AG04449 (cell line): ENCODE measurements at places on chromosomes 16 and 17.

- DNase-seq = peak; percentile 95
Observed at GRCh38 chr17:41547921-41548843, 20.1 kb upstream of the KRT19 start.

DNA sequence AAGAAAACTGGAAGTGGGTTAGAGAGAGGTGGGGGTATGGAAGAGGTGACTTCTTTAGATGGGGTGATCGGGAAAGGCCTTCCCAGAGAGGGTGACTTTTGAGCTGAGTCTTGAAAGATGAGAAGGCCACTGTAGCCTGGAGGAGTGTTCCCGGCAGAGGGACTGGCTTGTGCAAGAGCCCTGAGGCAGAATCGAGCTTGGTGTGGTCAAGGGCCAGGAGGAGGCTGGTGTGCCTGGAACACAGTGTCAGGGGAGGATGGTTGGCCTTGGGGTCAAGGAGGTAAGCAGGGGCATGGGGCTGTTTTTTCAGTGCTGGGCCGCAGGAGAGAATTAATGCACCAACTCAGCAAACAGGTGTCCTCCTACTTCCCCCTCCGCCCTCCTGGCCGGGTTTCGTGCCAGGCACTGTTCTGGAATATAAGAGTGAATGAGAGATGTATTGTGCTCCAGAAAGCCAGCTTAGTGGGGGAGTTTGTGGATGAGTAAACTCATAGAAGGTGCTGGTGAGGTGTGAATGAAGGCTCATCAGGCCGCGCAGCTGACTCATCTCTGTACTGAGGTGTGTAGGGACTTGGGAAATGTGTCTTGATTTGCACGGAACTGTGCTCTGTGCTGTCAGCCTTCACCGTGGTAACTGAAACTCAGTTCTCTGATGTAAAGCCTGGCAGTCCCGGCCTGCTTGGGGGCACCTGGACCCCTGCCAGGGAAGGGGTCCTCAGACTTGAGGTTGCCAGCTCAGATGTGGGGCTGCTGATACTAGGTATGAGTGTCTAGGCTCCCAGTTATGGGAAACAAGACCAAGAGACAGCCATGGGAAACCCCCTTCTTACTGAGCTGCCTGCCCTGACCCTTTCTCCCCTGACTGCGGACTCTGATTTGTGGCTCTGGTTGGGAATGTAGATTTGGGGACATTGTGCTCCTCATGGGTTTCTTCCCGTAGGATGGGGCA, 15.3 kb downstream of the KSR1 start:
- no peak for DNase-seq

GRCh38 chr17:56497132-56497531, 96.4 kb upstream of the NOG start:
- DNase-seq = no peak

GRCh38 chr16:3101018-3101840, 2.1 kb upstream of the ZSCAN10 start:
- no peak for DNase-seq

- DNase-seq = no peak
Observed at GRCh38 chr16:2451851-2452320, 8.0 kb upstream of the TEDC2 start.

DNA sequence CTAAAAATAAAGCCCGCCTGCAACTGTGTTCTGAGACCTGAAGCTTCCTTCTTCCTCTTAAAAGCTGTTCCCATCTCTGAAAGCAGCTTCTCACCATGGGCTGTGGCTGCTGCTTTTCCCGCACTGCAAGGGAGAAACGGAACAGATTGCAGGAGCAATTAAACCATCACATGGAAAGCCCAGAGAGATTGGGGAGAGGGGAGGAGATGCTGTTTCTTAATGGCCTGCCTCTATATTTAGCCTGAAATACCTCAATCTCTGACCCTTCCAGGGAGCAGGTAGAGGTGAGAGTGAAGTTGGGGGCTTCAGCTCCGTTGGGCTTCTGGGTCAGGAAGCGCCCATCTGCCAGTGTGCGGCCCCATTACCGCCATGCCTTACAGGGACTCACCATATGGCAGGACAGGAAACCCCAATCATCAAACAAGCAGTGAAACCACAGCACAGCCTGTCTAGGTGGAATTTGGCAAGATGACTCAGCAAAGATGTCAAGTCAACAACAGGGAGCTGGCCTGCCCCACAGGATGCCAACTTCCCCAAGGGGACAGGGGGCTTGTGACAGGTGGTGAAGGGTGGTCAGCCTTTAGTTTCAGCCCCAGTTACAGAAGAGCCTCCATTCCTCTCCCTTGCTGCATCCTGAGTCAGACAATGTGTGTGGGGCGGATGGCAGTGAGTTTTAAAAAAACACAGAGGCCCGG, 286.6 kb upstream of the CCL2 start:
- no peak for DNase-seq

DNA sequence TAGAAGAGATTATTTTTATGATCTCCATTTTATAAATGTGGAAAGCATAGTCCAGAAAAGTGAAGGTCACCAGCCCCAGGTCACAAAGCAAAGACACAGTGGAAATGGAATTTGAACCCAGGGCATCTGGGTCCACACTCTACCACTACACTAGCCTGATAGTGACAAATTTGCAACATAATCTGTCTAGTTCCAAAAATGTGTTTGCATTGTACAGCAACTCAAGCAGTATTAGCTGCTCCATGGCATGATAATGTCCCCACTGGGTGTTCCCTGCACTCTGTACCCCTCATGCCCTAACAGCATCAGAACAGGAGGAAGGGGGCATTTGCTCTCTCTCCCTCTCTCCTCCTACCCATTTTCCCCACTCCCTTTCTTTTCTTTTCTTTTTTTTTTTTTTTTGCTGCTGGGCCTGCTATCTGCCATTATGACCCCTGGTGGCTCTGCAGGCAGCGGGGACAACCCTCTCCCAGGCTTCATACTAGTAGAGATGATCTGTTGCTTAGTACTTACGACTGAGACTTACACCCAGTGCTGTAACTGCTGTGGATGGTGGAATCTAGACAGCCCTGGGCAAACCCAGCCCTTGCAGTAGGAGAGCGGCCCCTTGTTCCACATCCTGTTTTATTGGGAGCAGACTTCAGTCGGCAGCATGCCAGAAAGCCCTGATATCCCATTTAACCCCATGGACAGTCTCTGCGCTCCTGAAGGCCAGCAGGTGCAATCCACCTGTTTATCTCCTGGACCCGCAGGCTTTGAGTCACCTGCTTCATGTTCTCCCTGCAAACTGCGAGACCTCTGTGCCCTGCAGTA, 306.3 kb downstream of the SOX9 start:
- no peak for DNase-seq

DNA sequence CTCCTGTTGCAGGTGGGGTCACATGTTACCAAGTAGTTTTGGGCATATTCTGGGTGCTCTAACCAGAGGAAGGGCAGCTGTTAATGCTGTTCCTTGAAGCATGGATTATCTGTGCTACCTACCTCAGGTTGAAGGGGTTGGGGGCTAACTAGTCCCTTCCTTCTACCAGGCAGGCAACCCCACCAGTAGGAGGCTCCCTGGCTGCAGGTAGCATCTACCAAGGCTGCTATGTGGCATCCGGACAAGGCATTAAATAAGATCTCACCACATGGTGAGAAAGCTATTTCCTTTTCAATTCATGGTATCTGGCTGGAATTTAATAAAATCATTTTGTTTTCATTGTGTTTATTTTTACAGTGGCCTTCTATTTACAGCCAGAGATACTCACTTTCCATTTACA, 62.5 kb downstream of the CACNG3 start:
- DNase-seq = no peak

DNA sequence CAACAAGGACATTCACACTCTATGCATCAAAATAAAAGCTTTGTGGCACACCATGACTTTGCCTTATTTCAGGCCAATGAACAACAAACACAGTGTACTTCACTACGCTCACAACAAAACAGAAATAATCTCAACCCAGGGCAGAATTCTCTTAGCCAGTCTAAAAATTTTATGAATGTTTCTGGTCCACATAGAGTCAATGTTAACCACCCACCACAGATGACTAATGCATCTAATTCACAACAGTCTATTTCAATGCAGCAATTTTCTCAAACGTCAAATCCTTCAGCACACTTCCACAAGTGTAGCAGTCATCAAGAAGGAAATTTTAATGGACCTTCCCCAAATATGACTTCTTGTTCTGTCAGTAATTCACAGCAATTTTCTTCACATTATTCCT, 101.7 kb downstream of the CHD9 start:
- DNase-seq = no peak

DNA sequence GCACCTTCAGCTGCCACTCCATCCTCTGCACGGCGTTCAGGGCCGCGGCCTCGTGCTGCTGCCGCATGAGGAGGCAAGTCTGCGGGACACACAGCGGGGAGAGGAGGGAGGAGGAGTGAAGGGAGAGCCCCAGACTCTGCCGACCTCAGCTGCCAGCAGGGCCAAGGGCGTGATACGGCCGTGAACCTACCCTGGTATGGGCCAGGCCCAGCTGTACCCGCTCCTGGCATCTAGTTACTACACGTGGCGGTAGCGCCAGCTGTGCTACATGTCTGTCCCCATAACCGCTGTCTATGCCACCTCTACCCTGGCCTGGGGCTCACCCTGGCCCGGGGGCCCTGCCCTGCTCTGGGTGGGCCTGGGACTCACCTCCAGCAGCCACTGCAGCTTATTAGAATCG, 51.1 kb downstream of the ZNF778 start:
- DNase-seq = no peak
